ENCODE measurements at places on chromosomes 5 and 9.

DNA sequence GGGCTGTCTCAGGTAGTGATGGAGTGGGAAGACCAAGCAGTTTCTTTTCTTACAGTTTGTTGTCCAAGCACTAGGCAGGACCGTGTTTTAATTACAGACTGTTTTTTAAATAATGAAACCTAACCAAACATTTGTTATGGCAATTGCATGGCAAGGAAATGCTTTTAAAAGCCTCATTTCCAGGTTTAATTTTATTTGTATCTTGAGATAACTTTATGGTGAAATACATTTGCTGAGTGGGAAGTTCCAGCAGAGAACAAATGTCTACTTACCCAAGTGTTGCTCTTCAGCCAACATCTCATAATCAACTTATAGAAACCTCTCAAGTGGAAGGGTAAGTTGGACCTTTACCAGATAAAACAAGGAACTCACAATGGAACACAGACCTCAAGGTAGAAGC lies 11.8 kb upstream of the LHFPL2 start:
- DNase-seq, result no peak

DNA sequence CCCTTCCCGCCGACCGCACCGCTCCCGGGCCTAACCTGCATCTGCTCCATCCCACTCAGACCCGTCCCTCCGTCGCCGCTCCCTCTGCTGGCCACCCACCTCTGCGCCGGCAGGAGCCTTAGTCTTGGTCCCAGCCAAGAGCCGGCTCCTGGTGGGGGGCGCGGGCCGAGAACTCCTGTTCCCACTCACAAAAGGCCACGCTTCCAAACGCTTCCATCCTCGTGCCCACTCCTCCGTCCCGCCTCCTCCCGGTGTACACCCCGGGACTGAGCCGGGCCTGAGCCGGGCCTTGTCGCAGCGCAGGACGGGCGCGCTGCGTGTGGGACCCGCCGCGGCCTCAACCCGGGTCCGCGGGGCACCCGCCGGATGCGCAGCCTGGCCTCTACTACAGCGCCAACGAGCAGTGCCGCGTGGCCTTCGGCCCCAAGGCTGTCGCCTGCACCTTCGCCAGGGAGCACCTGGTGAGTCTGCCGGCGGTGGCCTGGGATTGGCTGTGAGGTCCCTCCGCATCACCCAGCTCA lies 7.5 kb downstream of the ADAMTS13 start:
- DNase-seq, result peak; percentile 65

GRCh38 chr9:536597-537511 lies 304.6 kb upstream of the DMRT1 start:
- no peak for DNase-seq

DNA sequence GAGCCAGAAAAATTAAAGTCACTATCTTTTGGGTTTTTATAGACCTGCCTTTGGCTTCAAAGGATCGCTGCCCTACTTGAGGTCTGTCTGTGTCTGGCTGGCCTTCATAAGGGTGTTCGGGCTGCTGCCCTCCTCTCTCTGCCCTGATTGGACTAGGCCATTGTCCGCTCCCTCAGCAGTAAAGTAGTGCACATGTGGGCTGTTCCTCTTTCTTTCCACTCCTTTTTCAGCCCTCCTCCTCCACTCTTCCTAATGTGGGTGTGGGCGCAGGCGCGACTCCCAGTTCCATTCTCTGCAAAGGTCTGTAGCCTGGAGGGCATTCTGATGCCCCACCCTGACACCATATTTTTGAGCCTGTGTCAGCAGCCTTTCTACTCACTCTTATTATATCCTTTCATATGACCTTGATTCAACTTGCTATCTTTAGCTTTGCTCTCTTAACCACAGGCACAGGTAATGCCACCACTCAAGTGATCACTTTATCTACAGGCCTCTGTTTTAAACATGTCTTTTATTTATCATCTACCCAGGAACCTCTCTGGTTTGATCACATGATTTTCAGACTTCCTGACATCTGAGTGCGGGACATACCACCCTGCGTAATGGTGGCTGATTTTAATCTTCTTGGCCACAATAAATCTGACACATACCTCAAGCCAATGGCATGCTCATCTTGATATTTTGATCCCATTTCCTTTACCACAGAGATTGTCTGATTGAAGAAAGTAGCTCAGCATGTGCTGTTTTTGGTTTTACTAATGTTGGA lies 144.5 kb downstream of the AOPEP start:
- DNase-seq, result no peak

- no peak for DNase-seq
Measured at GRCh38 chr5:51202161-51202560, 181.1 kb upstream of the ISL1 start.

DNA sequence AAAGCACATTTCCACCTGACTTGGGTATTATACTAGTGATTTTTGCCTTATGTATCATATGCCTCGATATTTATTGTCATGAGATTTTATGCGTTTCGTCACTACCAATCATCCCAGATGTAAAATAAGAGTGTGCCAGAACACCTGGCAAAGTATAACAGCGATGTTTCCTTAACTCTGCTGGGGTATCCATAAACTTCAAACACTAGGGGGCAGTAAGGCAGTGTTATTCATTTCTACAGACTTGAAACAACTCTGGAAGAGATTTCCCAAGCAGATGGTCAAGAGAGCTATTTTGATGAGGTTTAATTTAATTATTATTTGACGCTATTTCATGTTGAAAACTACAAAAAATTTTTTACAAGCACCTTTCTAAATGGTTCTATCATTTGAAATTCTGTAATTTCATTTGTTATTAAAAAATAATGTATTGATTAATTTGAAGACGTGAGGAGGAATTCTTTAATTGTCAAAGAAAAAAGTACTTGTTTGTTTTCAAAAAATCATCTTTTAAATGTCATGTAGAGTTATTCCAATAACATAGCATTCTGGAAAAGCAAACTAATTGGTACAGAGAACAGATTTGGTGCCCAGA lies 388.5 kb upstream of the CTNND2 start:
- no peak for DNase-seq

GRCh38 chr5:154370119-154370518 lies 75.7 kb upstream of the SAP30L start:
- no peak for DNase-seq

GRCh38 chr5:56616454-56617160 lies 198.7 kb upstream of the MAP3K1 start:
- no peak for DNase-seq

DNA sequence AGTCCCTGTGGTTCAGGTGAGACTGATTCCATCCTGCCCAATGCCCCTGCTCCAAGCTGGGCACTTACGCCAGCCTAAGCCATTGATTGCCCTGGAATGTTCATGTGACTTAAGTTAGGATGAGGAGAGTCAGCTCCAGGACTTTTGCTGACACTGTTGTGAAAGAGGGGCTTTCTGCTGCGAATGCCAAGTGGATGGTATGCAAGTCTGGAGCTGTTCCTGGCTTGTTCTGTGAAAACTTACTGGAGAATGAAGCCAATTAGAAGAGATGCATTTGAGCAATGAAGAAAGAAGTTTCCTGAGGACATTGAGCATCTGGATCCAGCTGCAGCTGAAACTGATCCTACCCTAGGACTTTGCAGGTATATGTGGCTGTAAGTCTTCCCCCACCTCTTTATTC lies 61.2 kb upstream of the ZFR start:
- no peak for DNase-seq

- no peak for DNase-seq
Measured at GRCh38 chr9:8366161-8366926, 566.8 kb upstream of the DMAC1 start.

GRCh38 chr5:58191443-58191842 lies 268.4 kb downstream of the PLK2 start:
- DNase-seq, result no peak

GRCh38 chr5:76556511-76557221 lies 66.5 kb downstream of the F2RL2 start:
- DNase-seq, result no peak

DNA sequence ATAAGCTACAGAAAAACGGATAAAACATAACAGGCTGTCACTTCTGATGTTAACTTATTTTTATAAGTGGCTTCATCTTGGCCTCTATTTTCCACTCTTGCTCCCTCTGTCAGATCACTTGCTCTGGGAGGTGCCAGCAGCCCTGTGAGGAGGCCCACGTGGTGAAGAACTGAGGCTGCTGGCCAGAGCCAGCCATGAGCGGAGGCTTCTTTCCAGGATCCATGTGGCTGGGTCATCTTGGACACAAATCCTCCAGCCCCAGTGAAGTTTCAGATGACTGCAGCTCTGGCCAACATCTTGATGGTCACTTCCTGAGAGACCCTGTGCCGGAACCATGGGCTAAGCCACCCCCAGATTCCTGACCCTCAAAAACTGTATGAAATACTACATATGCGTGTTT lies 7.5 kb upstream of the CMBL start:
- DNase-seq, result no peak

- no peak for DNase-seq
Measured at GRCh38 chr9:112955550-112955949, 56.4 kb downstream of the ZNF883 start.

DNA sequence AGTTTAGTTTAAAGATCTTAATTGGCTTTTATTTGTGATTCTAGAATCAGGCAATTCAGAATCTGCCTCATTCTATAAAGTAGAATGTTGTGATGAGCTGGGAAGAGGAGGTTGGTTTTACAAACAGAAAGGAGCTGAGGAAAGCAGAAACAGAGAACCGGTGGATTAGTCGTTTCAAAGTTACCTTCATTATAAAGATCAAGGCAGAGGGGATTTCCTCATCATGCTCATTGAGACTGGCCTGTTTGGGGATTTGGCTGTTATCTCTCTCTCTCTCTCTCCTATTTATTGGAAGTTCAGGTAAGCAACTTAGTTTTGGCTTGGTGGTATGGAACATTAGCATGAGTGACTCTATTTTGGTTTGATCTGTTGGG lies 134.0 kb downstream of the GCNT1 start:
- DNase-seq, result no peak

DNA sequence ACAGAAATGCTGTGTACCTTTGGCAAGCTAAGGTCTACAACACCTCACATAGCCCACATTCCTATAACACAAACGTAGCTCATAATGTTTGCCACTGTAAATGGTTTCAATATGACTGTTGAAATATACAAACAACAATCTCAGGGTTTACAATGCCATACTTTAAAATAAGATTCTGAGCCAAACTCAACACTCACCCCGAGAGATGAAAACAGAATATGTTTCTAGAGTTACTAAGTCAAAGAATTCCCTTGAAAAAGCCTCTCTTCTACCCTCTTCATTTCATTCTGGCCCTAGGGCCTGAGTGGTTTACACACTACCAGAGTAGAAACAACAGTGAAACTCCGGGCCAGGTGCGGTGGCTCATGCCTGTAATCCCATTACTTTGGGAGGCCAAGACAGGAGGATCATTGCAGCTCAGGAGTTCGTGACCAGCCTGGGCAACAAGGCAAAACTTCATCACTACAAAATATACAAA lies 72.6 kb downstream of the MYO10 start:
- DNase-seq, result no peak

- peak; percentile 74 for DNase-seq
Measured at GRCh38 chr5:95841914-95842812, 19.6 kb upstream of the GLRX start.
